Stomach (tissue), 19 donors: ENCODE measurements at places on chromosomes 12 and 14. TPM values are rescaled to one million over a fixed set of nuclear protein-coding genes. Genes with fewer than 3 reads are reported as not detected.

GRCh38 chr14:34465069-34465859 is 3.2 kb upstream of the SPTSSA start:
- no peak overlapping the region for H3K4me3 ChIP-seq
- H3K36me3 ChIP-seq: no peaks in the 10 kb centered on the region
- DNase-seq: no peak
- no peaks in the 10 kb centered on the region for H3K27me3 ChIP-seq
- H3K27ac ChIP-seq: no peak overlapping the region

- no peaks in the 10 kb centered on the region for H3K36me3 ChIP-seq
- no peaks in the 10 kb centered on the region for H3K27me3 ChIP-seq
- no peaks in the 10 kb centered on the region for H3K4me1 ChIP-seq
- H3K27ac ChIP-seq: no peak overlapping the region
- H3K4me3 ChIP-seq: no peak overlapping the region
- no peak for DNase-seq
These were observed 912.4 kb upstream of the ATXN7L3B start for GRCh38 chr12:73625226-73625625.

- peak overlapping the region; percentile 45 for H3K27ac ChIP-seq
- H3K27me3 ChIP-seq: no peaks in the 10 kb centered on the region
- DNase-seq: no peak
- no peaks in the 10 kb centered on the region for H3K36me3 ChIP-seq
These were observed 25.4 kb downstream of the PRKCH start for GRCh38 chr14:61346793-61347192.

GRCh38 chr12:77236066-77236465 is 170.7 kb upstream of the E2F7 start:
- no peaks in the 10 kb centered on the region for H3K27me3 ChIP-seq
- peaks cover 10% of the 10 kb centered on the region for H3K4me1 ChIP-seq
- no peak for DNase-seq

DNA sequence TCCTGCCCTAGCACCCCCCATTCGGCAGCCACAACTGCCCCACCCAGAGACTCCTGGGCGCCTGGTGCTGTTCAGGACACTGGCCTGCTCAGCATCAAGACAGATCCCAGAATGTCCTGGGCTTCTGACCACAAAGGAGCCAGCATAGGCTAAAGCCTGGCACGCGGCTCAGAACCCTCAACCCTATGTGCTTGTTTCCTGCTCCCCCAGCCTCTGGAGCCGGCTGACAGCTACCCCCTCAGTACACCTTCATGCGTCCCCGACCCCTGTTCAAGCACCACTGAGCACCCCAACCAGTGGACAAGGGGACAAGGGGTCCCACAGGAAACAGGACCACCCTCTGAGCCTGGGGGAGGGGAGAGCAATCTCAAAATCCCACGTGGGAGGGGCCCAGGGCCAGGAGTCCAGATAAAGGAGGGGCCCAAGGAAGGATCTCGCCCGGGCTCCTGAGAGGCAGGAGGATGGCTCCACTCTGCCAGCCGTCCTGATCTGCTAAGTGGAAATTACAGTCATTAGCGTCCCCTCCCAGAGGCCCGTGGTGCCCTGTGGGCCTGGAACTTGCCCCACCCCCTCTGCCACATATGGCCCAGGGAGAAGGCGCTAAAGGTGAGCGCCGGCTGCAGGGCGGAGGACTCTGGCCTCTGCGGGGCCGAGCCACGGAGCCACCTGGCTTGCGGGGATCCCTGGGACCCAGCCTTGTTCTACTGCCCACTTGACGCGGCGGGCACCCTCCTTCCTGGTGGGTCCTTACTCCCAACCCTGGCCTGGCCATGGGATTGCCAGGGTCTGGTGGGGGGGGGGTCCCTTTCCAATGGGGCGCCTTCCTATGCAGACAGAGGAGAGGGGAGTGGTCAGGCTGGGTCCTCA is 27.2 kb upstream of the GPR132 start:
- peaks cover 30% of the 10 kb centered on the region for H3K27me3 ChIP-seq
- H3K27ac ChIP-seq: peak overlapping the region; percentile 92
- peak; percentile 77 for DNase-seq
- H3K4me1 ChIP-seq: peaks cover 53% of the 10 kb centered on the region
- no peaks in the 10 kb centered on the region for H3K36me3 ChIP-seq

DNA sequence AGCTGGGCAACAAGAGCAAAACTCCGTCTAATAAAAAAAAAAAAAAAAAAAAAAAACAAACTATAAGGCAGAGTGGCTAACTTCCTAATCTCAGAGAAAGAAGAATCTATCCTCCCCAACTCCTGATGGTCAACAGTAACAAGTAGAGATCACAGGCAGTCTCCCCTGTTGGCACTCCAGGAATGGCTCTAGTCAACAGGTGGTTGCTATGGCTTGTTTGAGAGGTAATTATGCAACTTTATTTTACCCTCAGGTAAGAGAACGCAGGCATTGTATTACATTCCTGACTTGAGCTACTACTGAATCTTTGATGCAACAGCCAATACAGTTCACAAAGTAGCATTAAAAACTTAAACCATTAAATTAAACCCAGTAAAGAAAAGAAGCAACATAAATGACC is 180.3 kb downstream of the DICER1 start:
- no peak overlapping the region for H3K27ac ChIP-seq
- H3K36me3 ChIP-seq: no peaks in the 10 kb centered on the region
- peaks cover 22% of the 10 kb centered on the region for H3K4me1 ChIP-seq

DNA sequence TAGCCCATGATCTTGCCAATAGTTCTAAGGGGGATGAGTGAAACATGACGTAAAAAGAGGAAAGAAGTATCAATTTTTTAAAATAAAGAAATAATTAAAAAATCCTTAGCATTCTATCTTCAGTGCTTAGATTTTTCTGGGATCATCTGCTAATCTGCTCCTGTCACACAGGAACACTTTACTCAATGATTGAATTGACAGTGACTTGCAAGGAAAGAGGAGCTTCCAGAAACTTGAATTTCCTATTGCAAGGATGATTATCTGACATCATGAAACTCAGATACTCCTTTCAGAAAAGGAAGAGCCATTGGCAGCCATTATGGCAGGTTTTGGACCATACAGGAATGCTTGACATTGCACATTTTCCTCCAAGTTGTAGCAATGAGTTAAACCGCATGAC is 41.4 kb upstream of the PTPRO start:
- DNase-seq: no peak
- H3K36me3 ChIP-seq: no peaks in the 10 kb centered on the region
- H3K4me3 ChIP-seq: no peak overlapping the region
- H3K27me3 ChIP-seq: no peaks in the 10 kb centered on the region
- H3K27ac ChIP-seq: no peak overlapping the region

- H3K4me1 ChIP-seq: no peaks in the 10 kb centered on the region
- DNase-seq: no peak
- no peaks in the 10 kb centered on the region for H3K36me3 ChIP-seq
- H3K4me3 ChIP-seq: no peak overlapping the region
These were observed 261.7 kb downstream of the LRFN5 start for GRCh38 chr14:41868396-41868795.

DNA sequence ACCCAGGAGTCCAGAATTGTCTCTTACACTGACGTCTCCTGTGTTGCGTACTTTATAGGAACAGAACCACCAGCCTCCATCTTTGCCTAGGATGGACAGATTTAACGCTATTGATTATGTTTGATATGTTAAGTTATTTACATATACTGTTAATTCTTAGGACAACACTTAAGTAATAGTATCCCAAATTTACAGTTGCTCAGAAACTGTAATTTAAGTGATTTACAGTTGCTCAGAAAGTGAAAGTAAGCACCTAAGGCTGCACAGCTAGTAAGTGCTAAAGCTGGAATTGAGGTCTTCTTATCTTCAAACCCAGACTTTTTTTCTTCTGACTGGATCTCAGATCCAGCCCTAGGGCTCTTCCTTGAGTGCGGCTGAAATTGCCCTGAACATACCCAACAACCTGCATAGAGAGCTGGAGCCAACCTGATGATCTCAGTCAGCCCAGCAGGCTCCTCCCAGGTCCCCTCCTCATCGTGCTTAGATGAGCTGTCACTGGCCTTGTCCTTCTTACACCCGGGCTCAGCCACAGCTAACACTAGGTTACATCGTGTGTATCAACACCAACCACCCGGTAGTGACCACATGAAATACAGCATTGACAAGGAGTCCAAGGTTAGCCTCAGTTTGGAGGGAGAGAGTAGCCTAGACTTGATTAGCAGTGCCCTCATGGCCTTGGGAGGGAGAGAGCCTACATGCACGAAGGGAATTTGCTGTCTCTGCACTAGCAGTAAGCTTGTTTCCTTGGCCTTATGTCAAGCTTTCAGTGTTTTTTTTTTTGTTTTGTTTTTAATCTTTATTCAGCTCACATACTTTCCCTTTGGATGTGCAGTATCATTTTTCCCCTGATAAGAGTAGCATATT is 111.1 kb upstream of the ARHGAP5 start:
- no peaks in the 10 kb centered on the region for H3K4me1 ChIP-seq
- H3K27ac ChIP-seq: no peak overlapping the region
- DNase-seq: no peak
- H3K36me3 ChIP-seq: no peaks in the 10 kb centered on the region
- H3K4me3 ChIP-seq: no peak overlapping the region
- H3K27me3 ChIP-seq: no peaks in the 10 kb centered on the region

- DNase-seq: no peak
- H3K27ac ChIP-seq: no peak overlapping the region
- H3K4me1 ChIP-seq: peaks cover 11% of the 10 kb centered on the region
These were observed 204.9 kb downstream of the TMX1 start for GRCh38 chr14:51445001-51445390.

- no peak for DNase-seq
- no peaks in the 10 kb centered on the region for H3K4me1 ChIP-seq
- no peaks in the 10 kb centered on the region for H3K36me3 ChIP-seq
- H3K4me3 ChIP-seq: no peak overlapping the region
- H3K27me3 ChIP-seq: no peaks in the 10 kb centered on the region
These were observed 79.2 kb downstream of the GLT1D1 start for GRCh38 chr12:128932521-128932920.

DNA sequence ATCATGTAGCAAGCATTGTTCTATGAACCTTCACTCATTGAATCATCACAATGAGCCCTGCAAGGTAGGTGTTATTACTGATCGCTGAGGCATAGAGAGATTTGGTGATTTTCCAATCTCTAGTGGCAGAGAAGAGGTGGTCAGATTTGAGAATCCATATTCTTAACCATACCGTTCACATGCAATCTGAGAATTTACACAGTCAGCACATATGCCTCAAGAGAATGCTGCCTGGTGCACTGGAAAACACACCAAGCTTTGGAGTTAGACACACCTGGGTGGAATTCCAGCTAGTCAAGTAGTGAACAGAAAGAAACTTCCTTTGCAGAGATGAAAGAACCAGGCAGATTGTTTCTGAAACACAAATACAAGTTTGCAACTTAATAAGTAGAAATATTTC is 94.1 kb downstream of the LGR5 start:
- no peaks in the 10 kb centered on the region for H3K4me1 ChIP-seq
- H3K27me3 ChIP-seq: no peaks in the 10 kb centered on the region
- H3K36me3 ChIP-seq: no peaks in the 10 kb centered on the region
- no peak for DNase-seq
- no peak overlapping the region for H3K4me3 ChIP-seq

- H3K4me3 ChIP-seq: no peak overlapping the region
- H3K4me1 ChIP-seq: no peaks in the 10 kb centered on the region
- H3K27ac ChIP-seq: no peak overlapping the region
- DNase-seq: no peak
These were observed 10.3 kb upstream of the STK38L start for GRCh38 chr12:27233814-27234213.

DNA sequence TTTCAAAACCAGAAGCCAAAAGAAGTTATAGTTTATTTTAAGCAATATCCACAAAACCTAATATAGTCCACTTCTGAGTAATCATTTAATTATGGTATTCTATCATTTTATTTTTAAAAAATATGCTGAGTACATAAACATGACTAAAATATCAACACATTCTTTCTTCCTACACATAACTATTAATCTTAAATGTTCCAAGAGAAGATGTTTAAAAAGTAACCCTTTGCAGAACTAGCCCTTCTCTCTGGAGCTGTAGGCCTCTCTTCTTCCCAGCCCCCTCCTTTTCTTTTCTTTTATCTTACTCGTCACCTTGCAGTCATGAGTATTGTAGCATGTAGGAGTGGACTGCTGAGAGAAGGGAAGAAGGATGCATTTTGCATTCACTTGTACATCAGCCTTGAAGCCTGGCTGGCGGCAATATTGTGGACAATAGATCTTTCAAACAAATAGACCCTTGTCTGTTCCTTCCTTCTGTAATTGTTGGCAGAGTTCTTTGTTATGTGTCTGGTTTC is 941.9 kb downstream of the NRXN3 start:
- no peaks in the 10 kb centered on the region for H3K27me3 ChIP-seq
- H3K27ac ChIP-seq: no peak overlapping the region
- H3K4me1 ChIP-seq: no peaks in the 10 kb centered on the region
- DNase-seq: no peak

- DNase-seq: no peak
- no peaks in the 10 kb centered on the region for H3K27me3 ChIP-seq
- H3K27ac ChIP-seq: no peak overlapping the region
- no peak overlapping the region for H3K4me3 ChIP-seq
- H3K4me1 ChIP-seq: no peaks in the 10 kb centered on the region
These were observed 214.1 kb downstream of the RPAP3 start for GRCh38 chr12:47491516-47492305.

GRCh38 chr12:102302553-102302952 is 104.9 kb upstream of the PMCH start:
- H3K36me3 ChIP-seq: no peaks in the 10 kb centered on the region
- no peak for DNase-seq
- no peak overlapping the region for H3K27ac ChIP-seq
- no peaks in the 10 kb centered on the region for H3K27me3 ChIP-seq

- H3K36me3 ChIP-seq: peaks cover 100% of the 10 kb centered on the region
- H3K27ac ChIP-seq: no peak overlapping the region
- H3K4me1 ChIP-seq: no peaks in the 10 kb centered on the region
- H3K27me3 ChIP-seq: no peaks in the 10 kb centered on the region
These were observed 40.0 kb downstream of the PEBP1 start for GRCh38 chr12:118175823-118176447.

Gene INHBC
- not detected for total RNA-seq

Gene BCL7A
- 11.6 TPM for total RNA-seq

Gene ITGB7
- 4.6 TPM for total RNA-seq

Gene MIP
- not detected for total RNA-seq

Gene AICDA
- not detected for total RNA-seq

Gene VWF
- total RNA-seq: 49.0 TPM

Gene LTBP2
- total RNA-seq: 36.2 TPM

Gene DHRS2
- total RNA-seq: 19.6 TPM

Gene AMHR2
- total RNA-seq: not detected

Gene CCDC63
- total RNA-seq: not detected

Gene SPIC
- total RNA-seq: not detected

Gene NUMB
- total RNA-seq: 56.1 TPM

Gene WNT1
- total RNA-seq: not detected
